ENCODE measurements at places on chromosomes 11 and 22.

- no peak for DNase-seq
These were observed 103.1 kb downstream of the NAT10 start for GRCh38 chr11:34208266-34209135.

- DNase-seq: no peak
These were observed 40.3 kb downstream of the TTC28 start for GRCh38 chr22:28639321-28639720.

DNA sequence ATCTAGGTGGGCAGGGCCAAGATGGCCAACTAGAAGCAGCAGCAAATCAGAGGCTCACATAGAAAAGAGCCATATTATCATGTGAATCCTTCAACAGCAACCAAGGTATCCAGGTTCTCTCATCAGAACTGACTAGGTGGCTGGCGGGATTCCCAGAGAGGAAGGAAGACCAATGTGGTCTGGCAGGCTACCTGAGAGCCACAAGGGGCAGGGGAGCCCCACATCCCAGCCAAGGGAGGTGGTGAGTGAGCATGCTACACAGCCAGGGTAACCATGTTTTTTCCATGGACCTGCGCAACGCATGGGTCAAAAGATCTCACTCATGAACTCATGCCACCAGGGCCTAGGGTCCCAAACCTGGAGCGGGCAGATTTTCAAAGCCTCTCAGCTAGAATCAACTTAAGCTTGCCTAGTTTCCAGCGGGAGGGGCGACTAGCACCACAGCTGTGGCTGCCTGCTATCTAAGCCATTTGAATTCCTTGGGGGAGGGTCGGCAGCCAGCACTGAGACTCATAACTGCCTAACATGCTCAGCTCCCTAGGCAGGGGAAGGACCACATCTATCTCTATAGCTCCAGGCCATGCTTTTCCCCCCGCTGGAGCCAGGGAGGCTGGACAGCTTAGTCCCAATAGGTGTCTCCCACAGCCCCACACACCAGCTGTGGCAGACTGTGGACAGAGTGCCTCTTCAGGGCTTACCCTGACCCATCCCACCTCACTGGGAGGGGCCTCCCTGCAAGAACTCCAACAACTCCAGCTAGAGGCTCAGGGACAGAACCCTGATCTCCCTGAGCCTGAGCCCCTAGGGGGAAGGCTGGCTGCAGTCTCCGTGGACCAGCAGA is 28.7 kb upstream of the CASP12 start:
- DNase-seq: no peak

GRCh38 chr22:36406721-36407120 is 19.0 kb upstream of the MYH9 start:
- DNase-seq: no peak

GRCh38 chr11:67648140-67648795 is 2.3 kb downstream of the ACY3 start:
- peak; percentile 60 for DNase-seq

DNA sequence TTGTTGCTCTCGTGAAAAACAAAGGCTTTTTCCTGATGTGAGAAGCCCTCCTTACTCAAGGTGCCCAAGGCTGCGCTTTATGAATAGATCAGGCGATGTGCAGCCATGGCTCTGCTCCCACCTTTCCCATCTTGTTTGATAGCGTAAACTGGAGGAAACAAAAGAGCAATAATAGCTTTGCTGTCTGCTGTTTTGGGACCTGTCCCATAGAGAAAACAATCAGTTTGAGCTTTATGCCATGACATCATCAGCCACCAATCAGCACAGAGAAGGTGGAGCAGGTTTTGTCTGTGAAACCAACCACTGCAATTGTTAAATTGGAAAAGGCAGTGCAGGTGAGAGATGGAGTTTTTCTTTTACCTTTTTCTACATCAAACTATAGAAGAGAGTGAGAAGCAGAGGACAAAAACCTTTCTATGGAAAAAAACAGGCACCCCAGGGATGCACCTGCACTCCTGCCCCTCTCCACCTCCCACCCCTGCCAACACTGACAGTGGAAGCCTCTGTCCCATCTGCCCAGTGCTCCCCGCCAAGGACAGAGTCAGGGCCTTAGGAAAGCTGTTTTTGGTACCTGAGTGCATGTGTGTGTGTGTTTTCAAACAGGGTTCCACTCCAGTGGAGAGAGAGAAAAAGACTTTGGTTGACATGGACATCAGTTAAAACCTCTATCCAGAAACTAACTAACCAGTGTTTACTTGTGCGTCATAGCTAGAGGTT is 80.7 kb downstream of the MICAL3 start:
- no peak for DNase-seq

DNA sequence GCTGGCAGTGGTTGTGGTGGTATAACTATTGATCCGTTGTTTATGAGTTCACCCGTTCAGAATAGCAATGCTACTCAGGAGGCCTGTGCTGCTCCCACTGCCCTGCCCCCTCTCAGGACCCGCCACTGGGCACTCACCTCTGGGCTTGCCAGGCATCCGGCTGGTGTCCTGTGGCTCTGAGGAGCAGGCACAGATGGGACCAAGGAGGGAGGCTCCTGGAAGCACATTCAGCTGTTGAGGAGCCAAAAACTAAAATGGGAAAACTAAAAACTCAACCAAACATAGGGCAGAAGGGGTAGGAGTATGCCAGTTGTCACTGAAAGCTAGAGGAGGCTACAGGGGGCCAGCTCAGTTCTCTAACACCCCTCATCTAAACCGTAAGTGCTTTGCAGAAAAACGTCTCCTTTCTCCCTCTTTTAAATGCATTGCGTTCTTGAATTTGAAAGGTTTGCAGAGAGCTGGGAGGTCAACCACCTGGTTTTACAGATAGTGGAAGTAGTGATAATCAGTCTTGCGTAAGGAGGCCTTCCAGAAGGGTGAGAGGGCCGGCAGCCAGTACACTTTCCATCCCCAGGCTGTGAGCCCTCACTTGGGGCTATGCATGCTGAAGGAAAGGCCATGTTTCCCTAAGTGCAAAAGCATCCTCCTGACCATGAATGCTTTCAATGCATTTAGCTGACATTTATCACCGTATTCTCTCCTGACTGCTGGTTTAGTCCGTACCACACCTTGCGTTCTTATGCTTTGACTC is 547.4 kb downstream of the NTM start:
- DNase-seq: no peak

DNA sequence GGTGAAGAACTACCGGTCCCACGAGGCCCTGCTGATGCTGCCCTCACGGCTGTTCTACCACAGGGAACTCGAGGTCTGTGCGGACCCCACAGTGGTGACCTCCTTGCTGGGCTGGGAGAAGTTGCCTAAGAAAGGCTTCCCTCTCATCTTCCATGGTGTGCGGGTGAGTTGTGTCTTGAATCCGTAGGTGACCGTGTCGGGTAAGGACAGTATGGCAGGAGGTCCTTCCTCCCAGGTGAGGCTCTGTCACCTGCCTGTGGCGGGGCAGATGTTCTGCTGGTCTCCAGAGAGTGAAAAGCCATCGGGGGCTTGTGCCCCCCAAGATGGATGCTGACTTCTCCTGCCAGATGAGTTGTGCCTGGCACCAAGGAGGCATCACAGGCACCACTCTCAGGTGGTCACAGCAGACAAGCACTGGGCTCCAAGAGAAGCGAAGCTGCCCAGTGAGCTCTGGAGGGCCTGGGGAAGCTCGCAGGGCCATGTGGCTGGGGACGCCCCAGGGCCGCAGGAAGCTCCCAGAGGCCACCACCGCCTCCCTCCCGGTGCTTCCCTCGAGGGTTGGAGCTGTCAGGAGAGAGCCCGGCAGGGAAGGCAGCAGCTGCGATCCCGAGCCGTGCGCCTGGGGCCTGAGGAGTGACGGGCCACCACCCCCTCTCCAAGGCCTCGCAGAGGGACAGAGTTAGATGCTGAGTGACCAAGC is 17.3 kb upstream of the PANX2 start:
- DNase-seq: no peak

GRCh38 chr11:62419314-62419929 is 589 bp downstream of the SCGB1A1 start:
- no peak for DNase-seq

- no peak for DNase-seq
These were observed 15.2 kb upstream of the EHF start for GRCh38 chr11:34605481-34606325.

DNA sequence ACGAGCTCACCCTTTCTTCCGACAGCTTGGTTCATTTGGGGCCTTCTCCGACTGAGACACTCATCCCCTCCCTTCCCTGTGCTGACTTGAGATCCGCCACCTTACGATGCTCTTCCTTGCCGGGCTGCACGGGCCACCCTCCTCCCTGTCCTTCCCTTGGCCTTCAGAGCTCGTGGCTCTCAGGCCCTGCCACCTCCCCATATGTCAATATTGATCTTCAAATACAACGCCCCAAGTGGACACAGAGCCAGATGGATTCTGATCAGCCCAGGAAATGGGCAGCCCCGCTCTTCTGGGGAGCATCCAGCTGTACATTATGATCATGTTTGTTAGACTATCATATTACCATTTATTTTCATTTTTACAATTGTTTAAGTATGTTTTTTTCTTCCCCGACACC is 812.8 kb downstream of the TBC1D22A start:
- DNase-seq: no peak
